ENCODE measurements at places on chromosomes 12 and 14.

DNA sequence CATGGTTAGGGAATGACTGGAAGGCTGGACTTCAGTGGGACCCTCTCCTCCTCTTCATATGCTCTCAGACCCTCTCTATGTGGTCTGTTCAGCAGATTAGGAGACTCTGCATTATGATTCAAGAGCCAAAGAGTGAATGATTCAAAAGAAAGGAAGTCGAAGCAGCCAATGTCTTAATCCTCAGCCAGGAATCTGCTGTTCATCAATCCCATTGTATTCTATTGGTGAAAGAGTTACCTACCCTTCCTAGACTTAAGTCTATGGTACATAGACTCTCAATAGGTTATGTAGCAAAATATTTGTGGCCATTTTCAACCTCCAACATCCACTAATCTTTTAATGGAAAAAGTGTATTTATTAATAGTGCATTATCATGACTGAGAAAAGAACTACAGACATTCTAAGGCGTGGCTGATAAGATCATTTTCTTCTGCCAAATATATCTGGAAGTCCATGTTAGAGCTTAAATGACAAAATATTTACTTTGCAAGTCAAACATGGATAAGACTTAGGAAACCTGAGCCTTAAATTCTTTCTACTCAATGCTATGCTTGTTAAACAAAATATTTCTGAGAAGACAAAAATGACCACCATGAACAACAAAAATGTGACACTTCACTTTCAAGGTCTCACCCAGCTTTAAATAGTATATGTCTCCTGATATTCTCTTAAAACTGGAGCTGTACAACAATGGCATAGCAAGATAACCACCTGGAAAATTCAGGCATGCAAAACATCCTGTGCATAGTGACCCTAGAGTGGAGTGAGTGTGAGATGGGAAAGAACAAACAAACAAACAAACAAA, 1100.6 kb downstream of the GALC start:
- DNase-seq: peak; percentile 11

GRCh38 chr12:120115066-120115465, 1.5 kb downstream of the RAB35 start:
- no peak for DNase-seq

GRCh38 chr12:38771871-38772270, 133.5 kb downstream of the CPNE8 start:
- no peak for DNase-seq

DNA sequence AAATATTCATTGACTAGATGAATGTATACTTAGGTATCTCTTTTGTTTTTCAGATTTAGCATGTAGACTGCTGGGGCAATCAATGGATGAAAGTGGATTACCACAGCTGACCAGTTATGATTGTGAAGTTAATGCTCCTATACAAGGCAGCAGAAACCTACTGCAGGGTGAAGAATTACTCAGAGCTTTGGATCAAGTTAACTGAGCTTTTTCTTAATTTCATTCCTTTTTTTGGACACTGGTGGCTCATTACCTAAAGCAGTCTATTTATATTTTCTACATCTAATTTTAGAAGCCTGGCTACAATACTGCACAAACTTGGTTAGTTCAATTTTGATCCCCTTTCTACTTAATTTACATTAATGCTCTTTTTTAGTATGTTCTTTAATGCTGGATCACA, 15.3 kb upstream of the SNAPC1 start:
- no peak for DNase-seq

GRCh38 chr12:109287811-109288469, 21.1 kb downstream of the FOXN4 start:
- no peak for DNase-seq

- no peak for DNase-seq
These were observed 9.9 kb downstream of the ATG14 start for GRCh38 chr14:55401751-55402150.

- DNase-seq: peak; percentile 63
These were observed 59.1 kb downstream of the FBXW8 start for GRCh38 chr12:116969615-116970585.

- DNase-seq: no peak
These were observed 27.9 kb upstream of the RBM19 start for GRCh38 chr12:113994051-113994450.

DNA sequence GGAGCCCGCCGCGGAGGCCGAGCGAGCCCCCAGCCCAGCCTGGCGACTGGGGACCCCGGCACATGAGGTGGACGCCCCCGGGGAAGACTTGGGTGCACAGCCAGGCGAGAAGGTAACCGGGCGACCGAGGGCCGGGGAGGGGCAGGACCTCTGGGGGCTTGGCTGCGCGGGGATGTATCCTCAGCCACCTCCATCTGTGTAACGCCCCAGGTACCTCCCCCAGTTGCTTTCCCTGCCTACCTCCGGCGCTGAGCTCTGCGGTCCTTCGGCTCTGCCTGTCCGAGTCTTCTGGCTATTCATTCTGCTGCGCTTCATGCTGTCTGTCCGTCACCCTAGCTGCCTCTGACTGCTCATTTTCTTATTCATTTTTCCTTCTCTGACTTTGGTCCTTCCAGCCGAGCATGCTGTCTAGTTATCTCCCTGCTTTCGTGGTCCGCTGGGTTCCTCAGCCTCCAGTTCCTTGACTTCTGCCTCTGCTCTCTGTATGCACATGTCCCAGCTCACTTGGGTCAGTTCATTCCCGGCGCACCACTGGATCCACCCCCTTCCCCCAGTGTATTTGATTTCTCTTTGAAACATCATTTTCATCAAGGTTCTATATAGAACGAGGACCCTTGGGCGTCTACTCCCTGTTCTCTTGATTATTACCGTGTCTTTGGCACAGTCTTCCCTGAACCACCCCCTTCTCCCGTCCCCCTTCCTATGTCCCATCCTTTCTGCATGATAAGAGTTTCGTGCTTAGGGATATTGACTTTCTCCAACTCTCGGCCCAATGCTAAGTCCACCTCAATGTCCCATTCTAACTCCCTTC, 612 bp downstream of the PHC1 start:
- DNase-seq: peak; percentile 41

GRCh38 chr14:69708586-69709560, 58.1 kb upstream of the SRSF5 start:
- no peak for DNase-seq

- no peak for DNase-seq
These were observed 55.7 kb downstream of the METTL25 start for GRCh38 chr12:82414044-82414443.

DNA sequence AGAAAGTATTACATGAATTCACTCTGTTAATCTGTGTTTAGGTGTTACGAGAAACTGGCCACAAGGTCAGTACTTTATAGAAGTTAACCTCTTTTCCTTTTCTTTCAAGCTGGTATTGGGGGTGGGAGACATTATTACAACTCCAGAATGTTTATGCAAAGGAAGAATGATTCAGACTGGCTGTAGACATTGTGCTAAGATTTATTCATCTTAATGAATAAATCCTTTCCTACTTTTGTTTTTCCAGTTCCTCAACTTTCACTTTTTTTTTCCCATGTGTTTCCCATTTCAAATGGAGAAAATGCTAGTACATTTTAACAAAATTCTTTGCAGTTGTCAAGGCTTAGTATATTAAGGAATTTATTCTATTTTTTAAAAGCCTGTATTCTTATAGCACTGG, 1.3 kb downstream of the OTOGL start:
- no peak for DNase-seq

DNA sequence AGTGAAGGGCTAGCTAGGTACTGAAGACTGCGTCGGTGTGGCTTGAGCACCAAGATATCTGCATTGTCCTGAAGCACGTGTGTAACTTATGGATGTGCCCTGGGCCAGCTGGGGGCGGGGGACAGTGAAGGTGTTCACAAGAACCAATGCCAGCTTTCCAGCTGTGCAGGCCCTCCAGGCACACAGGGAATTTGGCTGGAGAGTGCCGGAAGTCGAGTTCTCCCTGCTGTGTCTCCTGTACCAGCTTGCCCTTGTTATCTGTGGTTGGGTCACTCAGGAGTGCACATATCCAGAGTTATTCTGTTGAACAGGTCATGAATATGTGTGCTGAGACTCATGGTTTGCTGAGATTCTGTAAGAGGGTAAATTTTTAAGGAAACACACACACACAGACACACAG, 75.9 kb upstream of the CRY1 start:
- DNase-seq: no peak

DNA sequence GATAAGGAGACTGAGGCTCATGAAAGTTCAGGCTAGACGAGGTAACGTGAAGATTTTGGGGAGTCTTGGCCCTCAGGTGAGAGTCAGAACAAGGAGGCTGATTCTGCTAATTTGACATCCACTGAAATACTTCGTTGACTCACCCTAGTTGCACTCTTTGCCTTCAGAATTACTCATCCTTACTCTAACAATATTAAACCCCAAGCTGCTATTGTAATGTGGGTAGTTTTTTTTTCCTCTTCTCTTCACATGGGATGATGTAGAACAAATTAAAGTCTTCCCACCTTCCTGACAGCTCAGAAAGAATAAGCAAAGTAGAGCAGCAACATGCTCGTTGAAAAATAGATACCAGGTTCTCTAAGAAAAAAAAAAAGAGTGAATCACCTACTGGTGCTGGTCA, 22.0 kb upstream of the SRRM4 start:
- no peak for DNase-seq

DNA sequence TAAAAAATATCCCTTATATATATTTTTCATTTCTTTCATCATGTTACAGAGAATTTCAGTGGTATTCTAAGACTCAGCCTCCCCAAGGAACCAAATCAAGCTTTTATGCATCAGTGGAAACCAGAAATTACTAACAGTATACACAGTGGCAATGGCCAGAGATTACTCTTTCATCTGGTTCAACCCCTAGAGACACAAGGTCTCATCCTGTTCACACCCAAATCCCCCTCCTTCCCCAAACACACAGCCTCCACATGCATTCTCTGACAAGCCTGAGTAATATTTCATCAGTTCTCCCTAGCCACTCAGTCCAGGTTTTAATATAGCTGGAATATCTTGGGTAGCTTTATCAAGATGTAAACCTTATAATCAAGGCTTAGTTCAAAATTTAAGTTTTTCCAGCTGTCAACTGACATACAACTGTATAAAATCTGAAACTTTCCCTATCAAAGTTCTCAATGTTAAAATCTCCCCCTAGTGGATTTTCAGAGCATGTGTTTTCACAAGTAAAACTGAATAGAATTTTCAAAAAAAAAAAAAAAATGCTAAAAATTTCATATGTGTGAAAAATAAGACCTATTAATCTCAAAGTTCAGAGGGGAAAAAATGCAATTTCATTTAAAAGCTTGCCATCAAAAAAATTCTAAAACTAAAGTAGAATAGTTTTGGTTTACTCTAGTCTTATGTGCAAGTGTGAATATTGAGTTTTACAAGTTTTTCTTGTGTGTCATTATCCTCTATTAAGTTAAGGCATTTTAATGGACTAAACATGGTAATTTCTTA, 10.5 kb upstream of the SSTR1 start:
- no peak for DNase-seq

DNA sequence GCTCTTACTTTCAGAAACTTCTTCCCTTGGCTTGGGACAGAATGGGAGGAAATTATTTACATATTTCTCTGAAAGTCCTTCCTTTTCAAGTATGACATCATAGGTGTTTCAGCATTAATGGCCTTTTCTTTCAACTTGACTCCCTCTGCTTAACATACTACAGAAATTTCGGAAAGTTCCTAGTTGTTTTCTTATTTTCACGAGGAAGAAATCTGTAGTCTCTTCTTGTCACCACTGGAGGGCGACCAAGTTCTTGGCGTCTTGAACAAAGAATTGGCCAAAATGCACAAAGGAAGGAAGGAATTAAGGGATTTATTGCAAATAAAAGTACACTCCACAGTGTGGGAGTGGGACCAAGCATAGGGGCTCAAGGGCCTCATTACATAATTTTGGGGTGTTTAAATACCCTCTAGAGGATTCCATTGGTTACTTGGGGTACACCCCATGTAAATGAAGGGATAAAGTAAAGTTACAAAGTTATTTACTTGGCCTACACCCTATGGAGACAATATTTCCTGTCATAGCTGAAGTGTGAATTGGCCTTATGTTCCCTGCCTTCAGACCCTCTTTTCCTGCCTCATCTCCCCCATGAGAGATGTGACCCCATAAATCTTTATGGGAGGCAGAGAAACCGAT, 70.4 kb downstream of the RPL10L start:
- DNase-seq: no peak

GRCh38 chr14:76306131-76306530, 69.8 kb upstream of the ESRRB start:
- DNase-seq: no peak

GRCh38 chr14:35369701-35370191, 34.8 kb downstream of the NFKBIA start:
- no peak for DNase-seq

- DNase-seq: no peak
These were observed 37.8 kb downstream of the PRPF40B start for GRCh38 chr12:49661191-49661590.

- DNase-seq: no peak
These were observed 207.2 kb upstream of the SRRM4 start for GRCh38 chr12:118773956-118774723.

GRCh38 chr14:74636424-74637177, 24.6 kb upstream of the LTBP2 start:
- no peak for DNase-seq

DNA sequence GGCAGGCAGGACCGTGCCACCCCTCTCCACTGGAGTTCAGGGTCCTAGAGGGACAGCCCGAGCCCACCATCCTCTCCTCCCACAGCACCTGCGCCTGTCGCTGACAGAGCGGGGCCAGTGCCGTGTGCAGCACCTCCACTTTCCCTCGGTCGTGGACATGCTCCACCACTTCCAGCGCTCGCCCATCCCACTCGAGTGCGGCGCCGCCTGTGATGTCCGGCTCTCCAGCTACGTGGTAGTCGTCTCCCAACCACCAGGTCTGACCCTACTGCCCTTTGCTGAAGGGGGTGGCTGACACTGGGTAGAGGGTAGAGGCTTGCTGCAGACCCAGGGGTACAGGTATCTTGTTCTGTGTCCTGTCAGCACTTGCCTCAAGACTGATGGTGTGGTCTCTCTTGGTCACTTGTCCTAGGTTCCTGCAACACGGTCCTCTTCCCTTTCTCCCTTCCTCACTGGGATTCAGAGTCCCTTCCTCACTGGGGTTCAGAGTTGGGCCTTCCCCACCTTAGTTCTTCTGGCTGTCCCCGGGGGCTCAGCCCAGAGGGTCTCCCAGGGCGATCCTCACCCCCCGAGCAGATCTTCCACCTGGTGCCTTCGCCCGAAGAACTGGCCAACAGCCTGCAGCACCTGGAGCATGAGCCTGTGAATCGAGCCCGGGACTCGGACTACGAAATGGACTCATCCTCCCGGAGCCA, 42.0 kb downstream of the SH2B3 start:
- DNase-seq: no peak

GRCh38 chr12:90905691-90906370, 49.1 kb downstream of the CCER1 start:
- no peak for DNase-seq

- DNase-seq: no peak
These were observed 12.2 kb upstream of the PCED1B start for GRCh38 chr12:47067176-47067575.

GRCh38 chr12:41466802-41467201, 278.7 kb downstream of the PDZRN4 start:
- DNase-seq: no peak

Data from AG08395 (cell line).